CD4-positive, alpha-beta T cell treated with Interleukin-17A for 1 hour (primary cell): ENCODE measurements at places on chromosomes 3 and 15.

DNA sequence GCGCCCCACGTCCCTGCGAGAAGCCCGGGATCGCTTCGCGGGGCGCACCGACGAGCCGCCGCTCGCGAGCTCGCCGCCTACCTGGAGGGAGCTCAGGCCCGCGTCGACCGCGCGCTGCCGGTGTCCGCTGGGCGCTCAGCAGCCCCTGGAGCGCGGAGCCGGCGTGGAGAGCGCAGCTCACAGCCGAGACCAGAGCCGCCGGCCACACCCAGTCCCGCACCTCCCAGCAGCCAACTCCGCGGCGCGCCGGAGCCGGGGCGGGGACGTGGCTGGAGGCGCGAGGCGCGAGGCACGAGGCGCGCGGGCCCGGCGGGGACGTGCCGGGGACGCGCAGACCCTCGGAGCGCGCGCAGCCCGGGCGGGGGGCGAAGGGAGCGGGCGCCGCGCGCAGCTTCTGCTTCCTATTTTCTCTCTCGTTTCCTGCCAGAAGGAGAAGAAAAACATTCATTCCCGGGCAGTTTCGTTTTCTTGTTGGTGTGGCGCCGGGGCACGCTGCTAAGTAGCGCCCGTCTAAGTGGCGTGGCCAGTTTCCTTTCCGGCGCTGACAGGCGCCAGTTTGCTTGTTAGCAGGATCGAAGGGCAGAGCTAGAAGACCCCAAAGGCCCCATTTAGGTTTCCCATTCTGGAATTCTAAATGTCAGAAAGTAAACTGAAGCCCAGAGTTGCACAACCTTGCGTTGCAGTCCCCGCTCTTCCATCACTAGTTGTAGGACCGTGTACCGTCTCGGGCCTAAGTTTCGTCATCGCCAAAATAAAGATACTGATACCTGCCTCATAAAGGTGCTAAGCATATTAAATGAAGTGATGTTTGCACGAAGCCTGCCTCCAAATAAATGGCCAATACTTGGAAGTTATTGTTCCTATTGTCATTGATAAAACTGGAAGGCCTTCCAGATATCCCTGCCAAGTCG, at the start of gene GNB4:
Gene GNB4, minus strand, starts transcription at position 206 of the 911 bp plus-strand sequence. CDS start 25,270 bp downstream, outside the sequence.
- peak; percentile 43 for DNase-seq

GRCh38 chr15:69457304-69458280, 5.0 kb downstream of the RPLP1 start:
- DNase-seq = peak; percentile 15

DNA sequence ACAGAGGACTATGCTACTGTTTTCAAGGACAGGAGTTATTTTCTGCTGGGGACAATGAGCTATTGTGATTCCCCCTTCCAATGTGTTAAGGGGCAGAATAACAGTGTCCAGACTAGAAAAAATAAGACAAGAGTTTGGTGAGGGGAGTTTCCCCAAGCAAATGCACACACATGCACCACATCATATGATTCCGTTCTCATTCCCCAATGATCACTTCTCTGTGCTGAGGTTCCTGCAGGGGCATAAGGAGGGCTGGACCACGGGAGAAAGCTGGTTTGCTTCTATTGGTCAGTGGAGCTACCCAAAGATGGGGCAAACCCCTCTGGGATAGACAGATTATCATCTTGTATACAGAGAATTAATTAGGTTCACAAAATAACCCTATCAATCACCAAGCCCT, 80.6 kb downstream of the RBPMS2 start:
- DNase-seq = no peak

DNA sequence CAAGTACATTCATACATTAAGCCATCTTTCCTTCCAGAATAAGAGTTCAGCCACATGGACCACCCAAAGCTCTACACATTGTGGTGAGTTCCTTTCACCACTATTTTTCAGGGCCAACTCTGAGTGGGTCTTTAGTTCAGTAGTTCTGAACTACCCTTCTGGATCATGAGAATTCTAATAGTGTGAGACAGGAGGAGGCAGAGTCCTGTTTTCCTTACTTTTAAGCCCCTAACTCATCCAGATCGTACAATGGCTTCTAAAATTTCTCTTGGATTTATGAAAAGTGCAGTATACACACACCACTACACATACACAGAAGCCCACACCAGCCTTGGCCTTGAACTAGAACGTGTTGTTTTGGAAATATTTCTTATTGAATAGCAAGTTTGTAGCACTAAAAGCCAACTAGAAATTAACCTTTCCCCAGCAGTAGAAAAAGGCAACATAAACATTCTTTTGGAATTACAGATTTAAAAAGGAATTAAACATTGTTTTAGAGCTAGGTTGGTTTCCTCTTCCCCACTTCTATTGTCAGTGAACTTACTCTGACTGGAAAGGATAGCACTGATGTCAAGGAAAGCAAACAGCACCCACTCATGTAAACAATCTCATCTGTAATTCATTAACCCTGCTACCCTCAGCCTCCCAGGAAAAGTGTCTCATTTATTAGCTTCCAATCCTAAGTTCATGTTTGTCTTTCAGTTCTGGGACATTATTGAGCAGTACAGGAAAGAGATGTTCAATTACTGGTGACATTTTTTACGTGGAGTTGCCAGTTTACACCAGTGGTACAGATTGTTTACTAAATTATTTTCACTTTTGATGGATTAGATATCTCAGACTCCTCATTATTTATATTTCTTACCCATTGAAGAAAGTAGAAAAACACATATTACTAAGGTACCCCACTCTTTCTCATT, 95.7 kb upstream of the AGTR1 start:
- no peak for DNase-seq

DNA sequence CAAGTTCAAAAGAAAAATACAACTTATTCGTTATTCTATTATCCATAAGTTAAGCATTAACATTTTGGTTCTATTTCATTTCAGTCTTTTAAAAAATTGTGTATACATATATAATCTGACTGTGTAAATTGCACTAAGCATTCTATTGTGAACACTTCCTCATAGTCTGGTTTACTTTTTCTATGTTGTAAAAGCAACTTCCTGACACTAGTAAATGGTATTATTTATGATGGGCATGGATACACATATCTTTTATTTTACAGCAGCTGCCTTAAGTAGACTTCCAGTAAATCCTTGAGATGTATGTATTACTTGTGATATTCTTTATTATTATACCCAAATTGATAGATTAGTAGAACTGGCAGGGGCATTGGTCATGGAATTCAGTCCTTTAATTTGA, 58.2 kb downstream of the FNDC3B start:
- DNase-seq = no peak

DNA sequence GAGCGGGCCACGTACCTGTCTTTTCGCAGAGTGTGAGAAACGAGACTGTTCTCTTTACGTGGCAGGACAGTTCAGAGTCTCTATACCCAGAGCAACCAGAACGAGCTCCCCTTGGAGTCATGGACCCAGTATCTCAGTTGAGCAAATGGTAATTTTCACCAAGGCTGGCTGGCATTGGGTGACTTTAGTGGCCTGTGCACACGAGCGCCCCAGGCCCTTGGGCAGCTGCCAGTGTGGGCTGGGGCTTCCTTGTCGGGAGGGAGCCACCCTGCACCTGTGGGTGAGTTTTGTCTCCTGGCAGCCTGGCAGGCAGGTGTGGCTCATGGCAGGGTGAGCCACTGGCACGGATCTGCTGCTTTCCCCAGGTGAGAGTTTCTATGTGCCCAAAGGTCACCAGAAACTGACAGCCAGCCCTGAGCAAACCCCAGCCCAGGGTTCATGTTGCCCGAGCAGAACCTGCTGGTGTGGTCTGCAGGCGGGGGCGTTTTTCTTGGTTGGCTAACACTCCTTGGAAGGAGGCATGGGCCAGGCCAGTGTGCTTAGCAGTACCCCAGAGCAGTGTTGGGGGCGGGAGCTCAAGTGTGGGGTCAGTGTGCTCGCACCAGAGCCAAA, 135.0 kb downstream of the TJP1 start:
- DNase-seq = no peak
